Heart left ventricle (tissue), 16 donors: ENCODE measurements at places on chromosomes 2 and 18.

DNA sequence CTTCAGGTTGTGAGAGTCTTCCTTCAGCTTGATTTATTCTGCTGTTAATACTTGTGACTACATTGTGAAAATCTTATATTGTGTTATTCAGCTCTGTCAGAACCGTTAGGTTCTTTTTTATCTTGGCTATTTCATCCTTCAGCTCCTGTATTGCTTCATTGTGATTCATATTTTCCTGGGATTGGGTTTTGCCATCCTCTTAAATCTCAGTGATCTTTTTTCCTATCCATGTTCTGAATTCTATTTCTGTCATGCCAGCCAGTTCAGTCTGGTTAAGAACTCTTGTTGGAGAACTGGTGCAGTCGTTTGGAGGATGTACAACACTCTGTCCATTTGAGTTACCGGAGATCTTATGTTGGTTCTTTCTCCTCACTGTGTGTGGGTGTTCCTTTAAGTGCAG lies 19.1 kb downstream of the MSTN start:
- no peak for DNase-seq

- no peak for DNase-seq
These were observed 61.0 kb upstream of the IL1RL1 start for GRCh38 chr2:102250278-102250821.

DNA sequence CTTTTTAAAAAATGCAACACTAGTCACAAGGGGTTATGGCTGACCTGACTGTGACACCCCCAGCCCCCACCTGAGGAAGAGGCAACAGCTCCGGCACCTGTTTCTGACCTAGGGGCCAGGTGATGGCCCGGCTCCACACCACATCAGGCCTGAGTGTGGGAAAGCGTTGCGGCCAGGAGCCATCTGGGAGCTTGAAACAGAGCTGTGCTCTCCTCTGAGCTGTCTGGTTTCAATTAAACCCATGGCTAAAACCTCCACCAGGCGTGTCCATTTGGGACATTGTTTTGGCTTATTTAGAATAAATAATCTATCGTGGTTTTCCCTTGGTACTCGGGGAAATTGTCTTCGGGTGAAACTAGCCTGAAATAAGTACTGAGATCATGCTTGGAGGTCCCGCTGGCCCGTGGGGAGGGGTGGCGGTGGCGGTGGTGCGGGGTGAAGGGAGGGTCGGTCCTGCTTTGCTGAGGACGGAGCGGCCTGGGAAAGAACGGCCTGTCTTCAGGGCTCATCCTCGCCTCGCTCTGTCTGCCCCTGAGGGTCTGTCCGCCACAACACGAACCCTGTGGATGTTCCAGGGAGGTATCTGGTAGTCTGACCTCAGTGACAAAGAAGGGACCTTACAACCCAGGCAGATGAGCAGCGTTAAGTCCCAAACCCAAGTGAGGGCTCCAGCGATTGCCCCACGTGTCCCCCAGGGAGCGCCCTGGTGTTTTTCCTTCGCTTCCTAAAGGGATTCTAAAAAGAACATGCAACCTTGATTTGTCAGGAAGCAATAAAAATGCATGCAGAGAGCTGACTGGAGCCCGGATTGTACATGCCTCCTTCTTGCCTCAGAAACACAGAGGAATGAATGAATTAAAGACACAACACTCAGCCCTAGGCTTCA lies 58.7 kb downstream of the IL1RL2 start:
- DNase-seq, result peak; percentile 55

GRCh38 chr2:196200557-196200956 lies 29.2 kb upstream of the STK17B start:
- DNase-seq, result no peak

GRCh38 chr2:220499225-220499624 lies 871.8 kb downstream of the SLC4A3 start:
- peak; percentile 43 for DNase-seq

- no peak for DNase-seq
These were observed 389.9 kb downstream of the SOX11 start for GRCh38 chr2:6081955-6082624.

DNA sequence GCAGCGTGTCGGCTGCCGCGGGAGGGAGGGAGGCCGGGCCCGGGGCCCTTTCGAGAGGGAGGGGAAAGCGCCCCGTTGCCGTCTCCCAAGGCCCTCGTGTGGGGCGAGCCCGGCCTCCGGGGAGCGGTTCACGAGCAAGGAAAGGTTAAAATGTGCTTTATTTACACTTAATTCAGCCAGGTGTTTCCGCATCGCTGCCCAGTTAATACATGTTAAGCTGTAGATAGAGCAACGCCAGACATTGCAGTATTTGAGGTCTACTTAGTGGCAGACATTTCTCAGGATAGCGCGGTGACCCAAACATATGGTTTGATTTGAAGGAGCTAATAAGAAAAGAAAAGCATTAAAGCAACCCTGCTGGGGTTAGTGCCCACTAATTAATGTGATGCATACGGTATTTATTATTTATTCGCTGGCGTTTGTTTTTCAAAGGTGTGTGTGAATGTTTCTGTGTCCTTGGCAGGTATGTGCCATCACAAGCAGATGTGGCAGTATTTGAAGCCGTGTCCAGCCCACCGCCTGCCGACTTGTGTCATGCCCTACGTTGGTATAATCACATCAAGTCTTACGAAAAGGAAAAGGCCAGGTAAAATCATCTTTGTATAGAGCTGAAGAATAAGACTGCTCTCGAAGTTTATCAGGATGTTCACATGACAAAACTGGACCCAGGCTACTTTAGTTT lies 571 bp downstream of the EEF1B2 start:
- no peak for DNase-seq

DNA sequence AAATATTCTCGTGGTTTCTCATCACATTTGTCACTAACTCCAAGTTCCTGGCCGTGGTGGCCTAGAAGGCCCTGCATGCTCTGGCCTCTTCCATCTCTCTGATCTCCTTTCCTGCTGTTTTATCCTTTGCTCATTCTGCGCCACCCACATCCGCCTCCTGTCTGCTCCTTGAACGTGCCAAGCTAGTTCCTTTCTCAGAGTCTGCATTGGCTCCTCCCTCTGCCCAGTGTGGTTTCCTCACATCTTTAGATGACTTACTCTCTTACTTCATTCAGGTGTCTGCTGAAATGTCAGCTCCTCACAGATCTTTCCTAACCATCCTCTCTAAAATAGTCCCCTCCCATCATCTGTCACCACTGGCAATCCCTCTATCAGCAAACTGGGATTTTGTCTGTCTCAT lies 158.6 kb upstream of the RBMS1 start:
- peak; percentile 58 for DNase-seq

DNA sequence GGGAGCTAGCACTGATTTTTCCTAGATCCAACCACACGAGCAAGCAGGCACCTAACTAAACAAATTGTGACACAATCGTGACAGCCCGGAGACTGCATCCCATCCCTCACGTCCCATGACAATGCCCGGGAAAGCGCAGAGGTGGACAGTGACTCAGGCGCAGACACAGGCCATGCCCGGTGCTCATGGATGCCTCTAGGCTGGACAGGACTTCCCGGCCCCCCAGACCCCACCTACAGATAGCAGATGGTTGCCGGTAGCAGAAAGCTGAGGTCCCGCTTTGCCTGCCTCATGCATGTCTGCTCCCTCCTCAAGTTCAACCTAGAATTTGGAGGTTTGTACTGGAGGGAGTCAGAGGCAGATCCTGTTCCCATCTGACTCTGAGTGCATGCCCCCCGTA lies 81.0 kb downstream of the TPO start:
- no peak for DNase-seq

GRCh38 chr2:177618255-177619253 lies 226.0 kb downstream of the AGPS start:
- DNase-seq, result peak; percentile 92

GRCh38 chr2:208406474-208407451 lies at the start of gene PTH2R:
Gene PTH2R, plus strand, starts transcription at chr2:208406792. Its CDS starts 252 bp downstream, at chr2:208407044.
- DNase-seq, result no peak

- no peak for DNase-seq
These were observed 25.7 kb upstream of the NCL start for GRCh38 chr2:231489990-231490389.

GRCh38 chr2:17299891-17300540 lies 218.2 kb downstream of the RAD51AP2 start:
- DNase-seq, result no peak

DNA sequence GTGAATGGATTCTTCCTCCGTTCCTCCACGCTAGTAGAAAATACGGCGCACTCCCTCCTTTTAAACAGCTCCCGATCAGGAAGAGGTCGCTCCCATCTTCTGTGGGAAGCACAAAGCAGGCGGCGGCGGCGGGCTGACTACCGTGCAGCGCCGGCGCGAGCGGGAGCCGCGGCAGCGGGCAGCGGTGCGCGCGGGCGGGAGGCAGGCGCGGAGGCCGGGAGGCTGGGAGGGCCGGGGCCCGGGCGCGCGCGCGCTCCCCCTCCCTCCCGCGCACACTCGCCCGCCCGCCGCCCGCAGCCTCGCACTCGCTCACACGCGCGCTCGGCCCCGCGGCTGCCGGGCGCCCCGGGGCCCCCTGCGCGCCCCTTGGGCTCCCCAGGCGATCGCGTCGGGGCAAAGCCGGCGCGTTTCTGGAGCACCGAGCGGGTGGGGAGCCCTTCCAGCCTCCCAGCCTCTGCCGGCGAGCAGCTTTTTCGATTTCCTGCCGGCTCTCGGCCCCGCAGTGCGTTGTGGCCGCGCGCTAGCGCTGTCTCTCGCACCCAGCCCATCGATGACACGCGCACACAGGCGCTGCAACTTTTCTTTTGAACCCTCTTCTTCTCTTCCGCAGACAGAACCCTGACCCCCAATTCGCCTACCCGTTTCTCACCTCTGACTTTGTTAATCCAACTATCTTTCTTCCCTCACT lies at the start of gene SLC8A1:
SLC8A1 (minus strand) TSS at position 173 of the 688 bp plus-strand sequence.
- DNase-seq, result peak; percentile 52

DNA sequence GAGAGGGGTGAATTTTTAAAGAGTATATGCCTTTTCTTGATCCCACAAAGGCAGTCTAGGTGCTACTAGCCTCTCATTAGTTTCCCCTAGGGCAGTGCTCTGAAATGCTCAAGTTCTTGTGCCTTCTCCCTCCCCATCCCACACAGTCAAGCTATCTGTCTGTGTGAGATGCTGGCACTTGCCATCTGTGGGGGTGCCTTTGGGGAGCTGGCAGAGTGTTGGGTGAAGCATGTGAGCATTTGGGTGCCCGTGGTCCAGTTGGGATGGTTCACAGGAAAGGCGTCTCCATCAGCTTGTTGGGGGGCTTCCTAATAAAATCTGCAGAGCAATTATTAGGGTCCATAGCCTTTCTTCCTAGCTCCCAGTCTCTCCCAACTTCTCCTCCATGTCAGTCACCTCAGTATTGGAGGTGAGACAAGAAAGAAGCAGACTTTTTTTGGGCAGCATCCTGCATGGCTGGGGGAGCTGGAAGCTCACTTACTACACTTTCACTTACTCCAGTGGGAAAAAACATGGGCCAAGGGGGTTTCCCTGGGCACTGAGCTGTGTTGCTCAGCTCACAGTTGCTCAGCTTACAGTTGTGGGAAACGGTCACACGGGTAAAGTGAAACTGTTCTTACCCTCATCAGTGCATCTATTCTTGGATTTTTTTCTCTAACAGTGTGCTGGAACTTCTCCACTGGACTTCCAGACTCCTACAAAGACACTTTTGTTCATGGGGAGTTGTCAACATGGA lies 29.3 kb downstream of the COLEC11 start:
- peak; percentile 7 for DNase-seq

DNA sequence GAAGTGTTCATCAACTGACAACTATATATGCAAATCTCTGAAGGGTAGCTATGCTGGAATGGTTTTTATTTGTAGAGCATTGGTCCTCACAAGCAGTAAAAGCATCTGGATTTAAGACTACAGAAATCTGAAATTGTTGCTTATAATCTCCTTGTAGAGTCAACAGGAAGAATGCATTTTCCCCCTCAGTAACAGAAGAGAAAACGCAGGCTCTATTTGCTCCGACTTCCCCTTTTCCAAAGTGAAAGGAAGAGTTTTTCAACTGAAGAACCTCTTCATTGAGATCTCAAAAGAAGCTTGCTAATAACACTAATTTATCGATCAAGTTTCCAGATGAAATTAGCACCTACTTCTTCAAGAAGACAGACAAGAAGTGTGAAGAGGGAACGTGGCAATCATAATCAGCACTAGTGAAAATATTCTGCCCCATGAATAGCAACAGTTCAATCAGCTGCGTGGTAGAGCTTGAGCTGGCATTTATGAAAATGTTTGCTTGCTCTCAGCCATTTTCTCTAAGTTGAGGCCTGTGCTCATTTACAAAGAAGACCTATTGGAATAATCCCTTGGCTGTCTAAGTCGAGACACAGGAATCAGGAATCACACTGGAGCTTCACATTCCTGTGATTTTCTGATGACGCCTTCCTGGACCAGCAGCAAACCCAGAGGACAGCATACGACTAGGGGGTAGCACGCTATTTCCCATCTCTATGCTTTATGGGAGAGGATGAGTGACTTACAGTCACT lies 43.7 kb downstream of the TGIF1 start:
- no peak for DNase-seq

- DNase-seq, result no peak
These were observed 74.3 kb upstream of the SLC1A4 start for GRCh38 chr2:64914735-64915509.

- DNase-seq, result no peak
These were observed 258.3 kb downstream of the MBD5 start for GRCh38 chr2:148279216-148279615.

- no peak for DNase-seq
These were observed 113.1 kb downstream of the SPP2 start for GRCh38 chr2:234163510-234164045.

GRCh38 chr2:231531883-231532755 lies 1.9 kb upstream of the NMUR1 start:
- no peak for DNase-seq

DNA sequence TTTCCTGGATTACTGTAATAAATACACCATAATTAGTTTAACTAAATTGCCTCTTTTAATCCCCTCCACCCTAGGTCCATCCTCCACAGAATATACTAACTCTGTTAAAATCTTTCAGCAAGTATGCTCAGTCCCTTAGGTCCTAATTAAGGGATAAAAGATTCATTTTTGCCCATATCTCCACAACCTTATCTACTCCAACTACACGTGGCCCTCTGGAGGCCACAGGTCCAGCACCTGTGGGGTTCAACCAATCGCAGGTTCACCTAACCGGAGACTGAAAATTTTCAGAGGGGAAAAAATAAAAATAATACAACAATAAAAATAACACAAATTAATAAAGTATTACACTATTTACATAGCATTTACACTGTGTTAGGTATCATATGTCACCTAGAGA lies 86.4 kb downstream of the MAP4K3 start:
- no peak for DNase-seq
